GM04504 (cell line): ENCODE measurements at places on chromosomes 3 and 15.

- DNase-seq, result no peak
These were observed 189.3 kb upstream of the ROBO1 start for GRCh38 chr3:79957066-79957465.

DNA sequence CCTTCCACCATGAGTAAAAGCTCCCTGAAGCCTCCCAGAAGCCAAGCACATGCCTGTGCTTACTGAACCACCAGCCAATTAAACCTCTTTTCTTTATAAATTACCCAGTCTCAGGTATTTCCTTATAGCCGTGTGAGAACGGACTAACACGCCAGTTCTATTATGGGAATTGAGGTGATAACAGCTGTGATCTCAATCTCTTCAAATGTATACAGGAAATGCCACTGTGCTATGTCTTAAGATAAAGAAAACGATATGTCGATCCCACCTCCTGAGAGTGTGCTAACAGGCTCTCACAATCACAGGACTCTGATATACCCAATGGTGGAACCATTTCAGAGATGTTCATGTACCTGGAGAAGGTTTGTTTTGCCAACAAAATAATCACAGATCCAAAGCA, 26.2 kb downstream of the CHSY1 start:
- no peak for DNase-seq

DNA sequence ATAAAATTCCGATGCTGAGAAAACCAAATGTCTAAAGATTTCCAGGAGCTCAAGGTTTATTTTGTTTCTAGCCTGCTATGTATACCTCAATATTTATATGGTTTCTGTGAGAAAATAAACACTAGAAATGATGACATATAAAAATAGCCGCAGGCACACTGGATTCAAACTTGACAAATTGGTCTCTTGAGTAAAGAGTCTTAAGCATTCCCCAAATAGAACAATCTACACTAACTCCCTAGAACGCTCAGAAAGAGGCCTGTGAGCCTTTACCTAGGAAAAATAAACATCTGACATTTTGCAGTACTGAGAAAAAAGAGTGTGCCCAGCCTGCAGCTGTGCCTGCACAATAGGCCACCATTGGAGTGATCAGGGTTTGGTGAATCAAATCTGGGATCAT, 75.2 kb downstream of the NEK10 start:
- DNase-seq, result no peak

- no peak for DNase-seq
These were observed 240.4 kb downstream of the RPLP1 start for GRCh38 chr15:69693059-69693458.
